ENCODE measurements at places on chromosomes 3 and 15.

GRCh38 chr15:87450314-87450713 is 806.2 kb downstream of the NTRK3 start:
- DNase-seq: no peak

DNA sequence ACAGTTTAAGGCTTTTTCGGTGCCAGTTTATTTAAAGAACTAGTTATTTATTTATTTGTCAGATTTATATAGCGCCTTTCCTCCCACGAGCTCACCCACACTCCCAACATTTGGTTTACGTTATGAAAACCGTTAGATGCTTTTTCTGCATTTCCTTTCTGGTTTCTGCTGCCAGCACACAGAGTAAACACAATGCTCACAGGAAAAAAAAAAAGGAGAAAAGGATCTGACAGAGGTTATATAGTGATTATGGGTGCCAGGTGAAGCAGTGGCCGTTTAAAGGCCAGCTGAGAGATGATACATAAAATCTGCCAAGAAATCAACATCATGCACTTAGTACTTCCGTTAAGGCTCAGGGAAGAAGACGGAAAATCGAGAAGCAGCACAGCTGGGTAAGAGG is 37.9 kb downstream of the ETV5 start:
- DNase-seq: no peak

DNA sequence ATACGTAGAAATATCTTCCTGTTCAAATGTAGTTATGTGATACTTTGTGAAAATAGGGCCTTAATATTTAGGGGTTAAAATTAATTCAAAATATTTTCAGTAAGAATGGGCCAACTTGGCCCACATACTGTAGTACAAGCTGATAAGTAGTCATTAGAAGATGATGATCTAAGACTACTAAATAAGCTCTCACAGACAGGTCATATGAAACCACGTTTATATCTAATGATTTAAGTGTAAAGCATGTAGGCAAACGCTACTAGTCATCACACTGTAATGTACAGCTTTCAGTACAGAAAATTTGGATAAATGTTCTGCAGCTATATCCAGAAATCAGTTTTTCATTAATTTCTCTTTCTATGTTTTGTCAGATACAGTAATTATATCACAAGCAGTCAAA is 228.6 kb downstream of the UBE2E2 start:
- no peak for DNase-seq

GRCh38 chr3:100419406-100419805 is 18.1 kb downstream of the LNP1 start:
- DNase-seq: no peak

DNA sequence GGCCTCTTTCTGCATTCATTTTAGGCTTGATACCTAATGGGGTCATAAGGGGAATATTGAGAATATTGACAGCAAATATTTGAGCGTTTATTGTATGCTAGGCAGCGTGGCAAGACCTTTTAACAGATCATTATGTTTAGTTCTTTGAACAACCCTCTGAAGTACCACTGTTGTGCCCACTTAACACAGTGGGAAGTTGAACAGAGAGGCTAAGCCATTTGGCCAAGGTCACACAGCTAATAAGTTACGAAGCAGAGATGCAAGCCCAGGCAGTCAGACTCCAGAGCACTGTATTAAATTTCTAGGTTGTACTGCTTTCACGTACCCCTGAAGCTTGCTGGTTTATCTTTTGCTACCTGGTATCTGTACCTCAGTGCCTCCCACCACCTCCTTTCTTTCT is 1.1 kb downstream of the RAB7A start:
- no peak for DNase-seq

- no peak for DNase-seq
Observed at GRCh38 chr15:38992506-38992905, 427.9 kb upstream of the RASGRP1 start.

DNA sequence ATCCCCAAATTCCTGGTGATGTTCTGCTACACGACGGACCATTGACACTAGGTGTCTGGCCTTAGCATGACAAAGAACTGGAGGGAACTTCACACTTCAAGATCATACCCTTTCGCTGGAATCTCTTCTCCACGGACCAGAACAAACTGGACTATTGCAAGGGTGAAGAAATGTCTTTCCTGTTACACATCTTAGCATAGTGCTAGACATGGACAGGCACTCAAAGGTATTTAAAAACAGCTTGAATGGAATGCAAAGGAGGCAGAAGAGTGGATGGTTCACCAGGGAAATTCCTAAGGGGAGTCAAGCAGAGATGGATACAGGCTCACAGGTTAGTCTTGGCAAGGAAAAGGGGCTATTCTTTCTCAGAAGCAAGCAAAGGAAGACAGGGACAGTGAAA is 33.5 kb upstream of the PDZRN3 start:
- DNase-seq: no peak

DNA sequence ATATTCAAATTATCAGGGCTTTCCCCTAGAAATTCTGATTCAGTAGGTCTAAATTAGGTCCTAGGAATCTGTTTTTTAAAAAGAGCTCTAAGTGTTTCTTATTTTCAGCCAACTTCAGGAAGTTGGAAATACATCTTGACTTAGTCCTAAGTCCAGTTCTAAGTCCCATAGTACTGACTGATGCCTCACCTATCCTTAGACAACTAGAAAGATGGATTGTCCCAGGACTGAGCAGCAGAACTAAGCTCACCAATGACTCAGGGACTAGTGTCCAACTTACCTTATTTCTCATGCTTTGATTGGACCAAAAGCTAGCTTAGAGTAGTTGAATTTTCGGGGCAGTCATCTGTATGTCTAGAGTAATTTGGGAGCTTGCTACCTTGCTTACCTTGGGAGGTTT is 26.2 kb upstream of the C3orf38 start:
- DNase-seq: no peak

All from stimulated activated CD8-positive, alpha-beta memory T cell treated with anti-CD3 and anti-CD28 coated beads, Interleukin-4, amount 100 ng/mL, for 48 hours (primary cell).